ENCODE measurements at places on chromosomes 2 and 18. TPM values are rescaled to one million over a fixed set of nuclear protein-coding genes. Genes with fewer than 3 reads are reported as not detected.

- no peak for DNase-seq
Observed at GRCh38 chr2:96558061-96558460, 21.5 kb downstream of the ARID5A start.

- DNase-seq, result peak; percentile 85
Observed at GRCh38 chr2:3959372-3959771, 256.0 kb downstream of the DCDC2C start.

- DNase-seq, result no peak
Observed at GRCh38 chr2:43417300-43417699, 178.5 kb downstream of the THADA start.

GRCh38 chr2:43020990-43021669 is 205.3 kb downstream of the ZFP36L2 start:
- peak; percentile 38 for DNase-seq

GRCh38 chr2:232137356-232138147 is 176.0 kb downstream of the DIS3L2 start:
- DNase-seq, result no peak

GRCh38 chr2:161976295-161976694 is 97.7 kb downstream of the DPP4 start:
- no peak for DNase-seq

The NAT8 gene
- total RNA-seq, result not detected

Data from osteoblast (primary cell).